ENCODE measurements at places on chromosomes 16 and 17.

GRCh38 chr17:63364944-63365343, 81.2 kb downstream of the CYB561 start:
- DNase-seq: no peak

GRCh38 chr16:75317101-75317522, 65.7 kb upstream of the BCAR1 start:
- DNase-seq: peak; percentile 59

GRCh38 chr17:1423456-1424135, 23.6 kb upstream of the YWHAE start:
- DNase-seq: no peak

DNA sequence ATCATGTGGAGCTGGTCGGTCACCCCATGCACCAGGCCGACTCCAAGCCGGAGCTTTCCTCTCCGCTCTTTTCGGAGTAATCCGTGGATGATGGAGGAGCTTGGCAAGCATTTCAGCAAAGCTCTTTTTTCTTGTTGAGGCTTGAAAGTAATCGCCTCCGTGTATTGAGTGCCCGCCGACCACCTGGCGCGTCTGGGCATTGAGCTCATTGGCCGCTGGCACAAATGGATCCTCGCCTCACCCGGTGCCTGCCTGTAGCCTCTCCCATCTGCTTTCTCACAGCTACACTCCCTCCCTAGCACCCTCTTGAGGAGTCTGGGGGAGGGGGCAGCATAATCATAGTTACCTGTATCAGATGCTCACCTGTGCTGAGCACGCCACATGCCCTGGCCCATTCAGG, 148.9 kb downstream of the CMIP start:
- no peak for DNase-seq

DNA sequence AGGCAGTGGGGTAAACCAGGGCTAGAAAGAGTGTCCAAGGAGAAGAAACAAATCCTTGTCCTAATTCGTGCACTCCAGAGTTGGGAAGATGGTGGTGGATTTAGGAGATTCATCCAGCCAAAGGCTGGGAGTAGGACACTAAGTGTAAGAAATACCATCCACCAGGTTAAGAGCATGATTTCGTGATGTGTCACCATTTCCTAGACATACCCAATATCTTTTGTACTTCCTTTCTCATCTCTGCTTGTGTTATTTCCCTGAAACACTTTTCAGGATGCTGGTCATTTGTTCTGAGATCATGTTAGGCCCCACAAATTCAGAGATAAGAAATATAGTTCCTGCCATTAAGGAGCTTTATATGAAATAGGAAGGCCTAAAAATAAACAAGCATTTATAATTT, 106.3 kb upstream of the HLF start:
- DNase-seq: no peak

- DNase-seq: no peak
Observed at GRCh38 chr17:2853283-2854142, 57.3 kb downstream of the RAP1GAP2 start.

DNA sequence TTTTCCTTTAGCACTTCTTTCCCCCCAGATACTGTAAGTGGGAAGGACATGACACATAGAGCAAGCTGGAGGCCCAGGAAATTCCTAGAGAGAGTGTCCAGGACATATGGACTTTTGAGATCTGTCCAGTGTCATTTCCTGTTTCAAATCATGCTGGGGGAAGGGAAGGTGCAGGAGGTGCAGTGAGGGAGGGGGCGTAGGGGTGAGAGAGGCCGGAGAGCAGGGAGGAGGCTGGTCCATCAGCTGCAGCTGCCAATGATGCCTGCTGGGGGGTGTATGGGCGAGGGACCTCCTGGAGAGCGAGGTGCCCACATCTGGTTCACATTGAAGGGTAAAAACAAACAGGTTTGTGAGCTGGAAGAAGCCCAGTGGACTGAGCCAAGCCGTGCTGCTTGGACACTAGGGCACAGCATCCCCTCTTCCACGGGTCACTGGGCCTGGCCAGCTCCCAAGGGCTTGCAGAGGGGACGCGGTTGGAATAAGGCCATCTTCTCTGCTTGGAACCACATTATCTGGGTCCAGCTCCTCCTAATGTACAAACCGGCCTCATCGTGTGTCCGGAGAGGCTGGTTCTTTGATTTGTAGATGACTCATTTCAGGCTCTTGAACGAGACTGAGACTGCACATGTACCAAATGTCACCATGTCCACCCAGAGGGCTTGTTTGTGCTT, 70.4 kb upstream of the SMURF2 start:
- no peak for DNase-seq

- DNase-seq: no peak
Observed at GRCh38 chr17:231966-232807, 50.7 kb upstream of the DOC2B start.

DNA sequence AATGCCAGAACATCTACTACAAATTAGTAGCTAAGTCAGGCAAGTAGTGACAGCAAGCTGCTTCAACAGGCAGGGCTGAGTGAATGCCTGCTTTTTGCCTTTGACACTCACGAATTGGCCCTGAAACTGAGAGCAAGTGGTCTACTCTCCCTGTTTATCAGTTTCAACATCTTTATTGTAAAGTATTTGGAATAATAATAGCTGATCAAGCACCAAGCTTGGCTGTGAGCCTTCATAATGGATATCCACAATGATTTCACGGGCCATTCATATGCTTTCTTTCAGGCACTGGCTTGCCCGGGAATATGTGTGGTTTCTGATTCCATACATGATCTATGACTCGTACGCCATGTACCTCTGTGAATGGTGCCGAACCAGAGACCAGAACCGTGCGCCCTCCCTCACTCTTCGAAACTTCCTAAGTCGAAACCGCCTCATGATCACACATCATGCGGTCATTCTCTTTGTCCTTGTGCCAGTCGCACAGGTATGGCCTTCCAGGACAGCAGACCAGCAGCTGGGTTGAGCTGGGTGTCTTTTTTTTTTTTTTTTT, 5.2 kb downstream of the TLCD3A start:
- DNase-seq: no peak

DNA sequence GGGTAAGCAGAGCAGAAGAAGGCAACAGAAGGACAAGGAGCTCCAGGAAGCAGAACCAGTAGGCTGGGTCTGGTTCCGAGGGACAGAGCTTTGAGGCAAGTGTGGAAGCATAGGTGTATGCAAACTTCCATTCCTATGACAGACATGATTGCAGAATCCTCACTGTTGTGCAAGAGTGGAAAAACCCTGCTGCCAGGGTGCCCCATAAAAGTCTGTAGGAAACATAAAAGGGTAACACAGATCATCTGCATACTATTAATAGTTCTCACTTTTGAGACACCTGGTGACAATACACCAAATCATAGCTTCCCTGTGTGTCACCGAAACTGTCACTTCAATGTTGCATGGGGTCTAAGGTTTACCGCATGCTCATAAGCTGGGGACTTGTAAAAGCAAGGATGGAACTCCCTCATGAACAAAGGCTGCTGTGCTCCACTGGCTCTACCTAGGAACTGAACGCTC, 39.7 kb downstream of the ARHGAP17 start:
- DNase-seq: no peak

DNA sequence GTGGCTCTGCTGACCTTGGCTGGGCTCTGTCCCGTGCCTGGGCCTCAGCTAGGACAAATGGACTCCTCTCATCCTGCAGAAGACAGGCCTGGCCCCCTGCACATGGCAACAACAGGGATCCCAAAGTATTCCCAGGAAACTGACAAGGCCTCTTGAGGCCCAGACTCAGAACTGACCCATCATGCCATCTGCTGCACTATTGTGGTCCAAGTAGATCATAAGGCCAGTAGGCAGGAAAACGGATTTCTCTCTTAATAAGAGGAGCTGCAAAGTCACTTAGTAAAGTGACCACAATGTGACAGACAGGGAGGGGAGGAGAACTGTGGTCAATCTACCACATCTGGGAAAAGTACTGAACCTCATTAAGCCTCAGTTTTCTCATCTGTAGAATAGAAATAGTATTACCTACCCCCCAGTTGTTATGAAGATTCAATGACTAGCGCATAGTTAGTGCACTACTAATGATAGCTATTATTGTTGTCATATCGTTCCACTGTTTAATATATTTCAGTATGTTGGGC, 62.1 kb upstream of the TNRC6A start:
- no peak for DNase-seq

GRCh38 chr16:86960266-86960665, 356.9 kb downstream of the C16orf95 start:
- DNase-seq: no peak

DNA sequence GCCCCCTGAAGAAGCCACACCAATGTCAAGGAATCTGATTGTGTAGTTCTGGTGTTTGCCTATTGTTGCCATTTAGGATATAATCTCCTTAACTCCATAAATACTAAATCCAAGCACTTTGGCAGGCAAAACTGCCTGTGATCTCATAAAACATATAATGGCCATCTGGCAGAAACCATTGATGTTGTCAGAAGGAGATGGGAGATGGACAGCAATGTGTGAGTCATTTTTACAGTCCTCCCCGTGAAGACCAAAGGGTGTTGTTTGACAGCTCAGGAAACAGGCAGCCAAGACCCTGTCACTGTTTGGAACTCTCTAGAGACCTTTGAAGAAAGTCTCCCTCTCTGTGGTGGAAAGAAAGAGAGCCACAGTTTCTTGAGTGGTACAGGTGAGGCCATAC, 454.1 kb downstream of the HS3ST3B1 start:
- DNase-seq: no peak

DNA sequence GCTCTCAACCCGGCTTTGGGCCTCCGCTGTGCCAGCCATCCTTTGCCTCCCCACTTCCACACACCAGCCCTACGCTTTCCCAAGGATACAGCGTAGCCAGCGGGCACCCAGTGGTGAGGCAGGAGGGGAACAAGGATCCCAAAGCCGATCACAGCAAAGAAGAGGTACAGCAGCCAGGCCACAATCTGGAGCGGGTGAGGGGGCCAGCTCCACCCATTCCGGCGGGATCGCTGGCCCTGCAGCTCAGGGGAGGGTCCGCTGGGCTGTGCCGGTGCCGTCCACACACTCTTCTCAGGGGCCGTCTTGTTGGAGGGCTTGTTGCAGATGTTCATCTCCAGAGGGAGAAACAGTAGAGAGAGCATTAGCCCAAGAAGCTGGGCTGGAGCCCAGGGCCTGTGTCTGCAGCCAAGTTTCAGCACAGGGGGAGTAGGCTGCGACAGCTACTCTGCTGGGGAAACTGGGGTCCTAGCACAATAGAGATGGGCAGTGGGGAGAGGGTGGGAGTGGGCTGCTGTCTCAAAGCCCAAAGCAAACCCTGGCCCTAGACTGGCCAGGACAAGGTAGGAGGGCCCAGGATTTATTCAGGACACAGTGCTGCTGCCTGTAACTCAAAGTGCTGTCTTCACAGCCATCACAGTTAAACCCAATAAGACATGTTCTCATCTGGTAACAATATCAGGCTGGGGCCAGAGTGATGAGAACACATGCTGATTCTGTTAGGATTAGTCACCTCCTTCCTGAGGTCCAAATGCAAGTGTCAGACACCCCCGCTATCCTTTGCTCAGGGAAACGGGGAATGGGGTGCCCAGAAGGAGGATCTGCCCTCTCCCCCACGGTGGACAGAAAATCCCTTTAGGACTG, 9.9 kb downstream of the ZDHHC1 start:
- no peak for DNase-seq

GRCh38 chr16:57297856-57298255, 13.4 kb upstream of the PLLP start:
- no peak for DNase-seq

GRCh38 chr16:85265161-85265784, 153.0 kb upstream of the CIBAR2 start:
- no peak for DNase-seq

DNA sequence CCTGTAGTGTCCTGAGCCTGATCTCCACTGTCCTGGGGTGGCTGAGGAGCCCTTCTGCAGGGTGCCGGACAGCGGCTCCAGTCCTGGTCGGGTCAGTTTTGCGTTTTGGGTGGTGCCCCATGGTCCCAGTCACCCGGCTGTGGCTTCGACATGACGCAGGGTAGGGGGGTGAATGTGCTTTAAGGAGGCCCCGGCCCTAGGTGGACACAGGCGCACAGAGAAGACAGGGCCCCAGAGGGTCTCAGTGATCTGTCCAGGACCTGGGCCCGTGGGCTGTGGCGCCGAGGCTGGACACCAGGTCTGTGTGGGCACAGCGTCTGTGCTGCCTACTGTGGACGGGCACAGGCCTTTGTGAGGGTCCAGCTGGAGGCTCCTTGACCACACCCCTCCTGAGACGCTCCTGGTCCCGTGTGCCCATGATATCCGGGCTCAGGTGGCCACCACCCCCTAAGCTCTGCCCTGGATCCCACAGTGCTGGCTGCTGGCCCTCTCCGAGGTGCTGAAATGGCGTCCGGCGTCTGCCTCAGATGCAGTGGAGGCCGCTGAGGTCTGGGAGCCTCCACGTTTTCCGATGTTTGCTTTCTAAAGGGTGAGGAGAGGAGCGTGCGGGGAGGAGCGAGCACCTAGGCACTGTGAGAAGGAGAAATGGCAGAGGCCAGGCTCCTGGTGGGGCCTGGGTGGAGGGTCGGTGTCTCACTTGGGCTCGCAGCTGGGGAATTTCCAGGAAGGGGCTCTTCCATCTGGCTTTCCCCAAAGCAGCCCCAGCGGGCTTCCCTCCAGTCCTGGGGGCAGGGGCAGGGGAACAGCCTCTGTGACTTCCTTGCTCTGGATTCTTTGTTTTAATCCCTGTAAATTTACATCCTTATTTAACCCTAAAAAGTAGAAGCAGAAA, 56.1 kb upstream of the ACSF3 start:
- peak; percentile 77 for DNase-seq

DNA sequence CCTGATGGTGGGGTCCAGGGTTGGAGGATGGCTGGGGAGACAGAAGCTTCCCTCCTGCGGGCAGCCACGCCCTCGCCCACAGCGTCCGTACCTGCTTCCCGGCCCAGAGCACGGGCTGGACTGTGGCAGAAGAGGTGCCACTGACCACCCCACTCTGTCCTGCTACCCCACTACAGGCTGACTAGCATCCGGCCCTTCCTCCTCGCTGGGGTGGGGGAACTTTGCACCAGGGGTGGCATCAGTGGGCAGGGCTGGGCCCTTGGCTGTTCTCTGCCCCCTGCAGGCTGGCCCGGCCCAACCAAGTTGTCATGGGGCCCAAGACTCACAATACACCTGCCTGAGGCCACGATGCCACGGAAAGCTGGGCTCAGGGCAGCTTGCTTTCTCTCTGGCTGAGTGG, 73.0 kb downstream of the KLHDC4 start:
- no peak for DNase-seq

DNA sequence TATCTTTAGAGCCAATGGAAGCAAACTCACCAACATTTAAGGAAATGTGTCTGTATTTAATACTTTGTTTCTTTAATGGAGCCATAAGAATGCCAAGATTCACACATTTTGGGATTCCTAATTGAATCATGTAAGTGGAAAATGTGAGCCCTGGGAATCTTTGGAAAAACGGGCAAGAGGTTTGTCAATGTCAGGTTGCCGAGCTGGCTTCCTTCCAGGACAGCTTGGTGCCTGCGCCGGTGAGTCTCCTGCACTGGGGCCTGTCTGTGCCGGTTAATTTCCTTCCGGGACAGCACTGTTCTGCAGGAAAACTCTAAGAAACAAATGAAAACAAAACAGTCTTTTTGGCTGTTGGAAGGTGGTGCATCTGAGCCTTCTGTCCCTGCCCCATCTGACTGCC, 210.6 kb downstream of the HAPSTR1 start:
- DNase-seq: no peak

GRCh38 chr16:49773534-49774475, 82.1 kb downstream of the ZNF423 start:
- no peak for DNase-seq

- no peak for DNase-seq
Observed at GRCh38 chr17:79594271-79594670, 16.6 kb downstream of the RBFOX3 start.

- no peak for DNase-seq
Observed at GRCh38 chr16:71927383-71927782, 32.1 kb downstream of the IST1 start.
